ENCODE measurements at places on chromosomes 11 and 22.

- DNase-seq: peak; percentile 2
These were observed 910 bp downstream of the CLTCL1 start for GRCh38 chr22:19290400-19291217.

DNA sequence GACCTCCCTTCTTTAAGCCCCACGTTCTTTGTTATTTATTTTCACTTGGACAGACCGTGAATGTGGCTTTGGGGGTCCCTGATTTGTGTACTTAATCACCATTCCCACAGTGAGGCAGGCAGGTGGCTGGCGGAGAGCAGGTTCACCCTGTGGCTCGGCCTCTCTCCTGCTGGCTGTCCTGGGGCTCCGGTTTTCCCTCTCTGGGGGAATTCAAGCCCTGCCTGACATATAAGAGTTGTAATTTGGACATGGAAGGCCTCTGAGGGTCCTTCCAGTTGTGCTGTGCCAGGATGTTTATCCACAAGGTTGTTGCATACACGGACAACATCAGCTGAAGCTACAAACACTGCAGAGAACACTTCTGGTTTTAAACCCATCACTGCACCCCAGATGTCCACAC is 824.5 kb downstream of the TBC1D22A start:
- no peak for DNase-seq

DNA sequence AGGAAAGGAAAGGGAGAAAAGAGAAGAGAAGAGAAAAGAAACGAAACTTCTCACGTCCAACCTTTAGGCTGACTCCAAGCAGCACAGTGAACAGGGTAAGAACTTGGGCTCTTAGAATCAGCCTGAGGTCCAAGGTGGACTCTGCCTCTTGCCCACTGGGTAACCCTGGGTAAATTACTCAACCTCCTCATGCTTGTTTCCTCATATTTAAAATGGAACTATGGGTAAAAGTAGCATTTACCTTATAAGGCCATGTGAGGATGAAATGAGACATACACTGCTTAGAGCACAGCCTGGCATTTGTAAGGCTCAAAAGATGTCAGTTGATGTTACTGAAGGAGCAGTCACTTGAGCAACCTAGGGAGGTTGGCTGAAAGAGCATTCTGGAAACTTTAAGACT is 107.9 kb downstream of the C11orf58 start:
- no peak for DNase-seq

DNA sequence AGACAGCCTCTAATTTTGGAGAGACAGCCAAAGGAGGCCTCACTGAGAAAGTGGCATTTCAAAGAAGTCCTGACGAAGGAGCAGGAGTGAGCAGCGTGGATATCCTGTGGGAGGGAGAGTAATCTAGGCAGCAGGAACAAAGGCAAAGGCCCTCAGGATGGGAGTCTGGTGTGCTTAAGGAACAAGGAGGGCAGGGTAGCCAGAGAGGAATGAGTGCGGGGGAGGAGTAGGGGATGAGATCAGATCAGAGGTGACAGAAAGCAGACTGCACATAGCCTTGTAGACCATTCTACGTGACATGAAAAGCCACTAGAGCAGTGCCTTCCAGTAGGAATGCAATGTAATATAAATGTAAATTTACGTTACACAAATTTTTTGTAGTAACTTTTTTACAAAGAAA is 5.6 kb downstream of the SLC36A4 start:
- DNase-seq: no peak

GRCh38 chr11:112555491-112556364 is 295.1 kb upstream of the PLET1 start:
- DNase-seq: peak; percentile 75

DNA sequence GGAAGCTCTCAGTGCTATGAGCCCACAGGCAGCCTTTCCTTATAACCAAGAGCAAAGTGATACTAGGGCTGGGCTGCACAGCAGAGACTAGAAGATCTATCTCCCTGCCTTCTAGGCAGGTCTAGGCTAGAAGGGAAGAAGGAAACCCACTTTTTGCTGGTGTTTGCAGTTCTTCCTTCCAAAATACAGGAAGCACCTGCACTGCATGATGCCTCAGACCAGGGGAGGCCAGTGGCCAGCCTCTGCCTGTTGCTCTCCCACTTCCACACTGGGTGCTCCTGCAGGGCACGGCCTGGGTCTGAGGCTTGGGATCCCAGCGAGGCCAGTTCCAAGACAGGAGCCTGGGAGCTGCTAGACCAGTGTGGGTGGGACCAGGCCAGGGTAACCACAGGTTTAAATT is 6.0 kb upstream of the UCP3 start:
- DNase-seq: no peak

DNA sequence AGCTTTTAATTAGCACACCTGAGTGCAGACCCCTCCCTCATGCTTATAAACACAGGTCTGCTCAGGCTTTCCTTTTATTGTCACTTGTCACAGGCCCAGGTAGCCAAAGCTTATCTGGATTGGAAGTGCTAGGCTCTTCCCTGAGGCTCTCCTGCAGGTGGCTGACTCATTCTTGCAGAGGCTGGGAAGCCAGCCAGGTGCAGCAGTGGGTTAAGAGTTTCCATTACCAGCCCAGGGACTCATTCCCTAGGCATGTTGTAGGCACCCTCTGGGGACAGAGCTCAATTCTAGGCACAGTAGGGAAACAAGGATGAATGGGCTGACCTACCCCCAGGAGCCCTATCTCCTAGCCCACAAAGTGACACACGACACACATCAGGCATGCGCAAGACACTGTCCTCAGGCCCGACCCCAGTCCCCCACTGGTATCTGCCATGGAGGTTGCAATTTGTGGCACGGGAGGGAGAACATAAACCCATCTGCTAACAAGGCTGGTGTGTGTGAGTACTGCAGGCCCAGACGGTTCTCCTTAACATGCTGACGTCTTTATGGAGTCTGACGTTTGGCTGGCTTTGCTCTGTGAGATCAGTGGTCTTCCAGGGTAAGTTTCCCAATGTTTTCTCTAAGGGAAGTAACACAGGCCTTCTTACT is 94.2 kb downstream of the ABTB2 start:
- no peak for DNase-seq

DNA sequence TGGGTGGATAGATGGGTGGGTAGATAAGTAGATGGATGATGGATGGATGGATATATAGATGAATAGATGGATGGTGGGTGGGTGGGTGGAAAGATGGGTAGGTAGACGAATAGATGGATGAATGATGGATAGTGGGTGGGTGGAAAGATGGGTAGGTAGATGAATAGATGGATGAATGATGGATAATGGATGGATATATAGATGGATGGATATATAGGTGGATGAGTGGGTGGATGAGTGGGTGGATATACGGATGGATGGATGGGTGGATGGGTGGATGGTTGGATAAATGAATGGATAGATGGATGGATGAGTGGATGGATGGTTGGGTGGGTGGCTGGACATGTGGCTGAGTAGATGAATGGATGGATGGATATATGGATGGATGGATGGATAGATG is 53.1 kb upstream of the THY1 start:
- DNase-seq: no peak

GRCh38 chr11:131760091-131761061 is 390.0 kb downstream of the NTM start:
- DNase-seq: no peak

GRCh38 chr11:405323-405953 is 9.4 kb downstream of the SIGIRR start:
- no peak for DNase-seq

DNA sequence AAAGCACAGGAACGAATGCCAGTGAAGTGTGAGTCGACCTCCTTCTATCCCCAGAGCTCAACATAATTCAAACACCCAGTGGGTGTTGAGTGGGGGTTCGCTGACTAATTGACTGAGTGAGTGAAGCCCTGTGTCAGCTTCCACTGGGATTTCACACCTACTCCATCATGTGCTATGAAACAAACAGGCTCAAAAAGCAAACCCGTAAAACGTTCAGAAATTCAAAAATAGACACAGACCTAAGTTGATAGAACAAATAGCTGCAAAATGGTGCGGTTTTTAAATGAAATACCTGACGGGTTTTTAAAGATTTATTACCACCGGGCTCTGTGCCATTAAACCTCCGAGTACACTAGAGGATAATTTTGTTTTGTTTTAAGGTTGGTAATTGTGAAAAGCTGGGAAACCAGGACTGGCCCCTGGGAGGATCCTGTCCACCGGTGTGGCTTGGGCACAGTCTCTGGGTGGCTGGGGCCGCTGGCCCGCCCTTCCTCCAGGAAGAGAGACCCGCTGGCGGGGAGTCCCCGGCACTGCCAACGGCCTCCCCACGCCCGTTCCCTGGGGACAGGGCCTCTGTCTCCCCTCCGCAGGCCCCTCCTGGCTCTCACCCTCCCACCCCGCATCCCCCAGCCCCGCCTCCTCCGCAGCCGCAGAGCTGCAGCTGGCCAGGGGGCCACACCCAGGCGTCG is 13.6 kb downstream of the KCNJ5 start:
- no peak for DNase-seq

- no peak for DNase-seq
These were observed 154.8 kb downstream of the APOL5 start for GRCh38 chr22:35872451-35872850.

DNA sequence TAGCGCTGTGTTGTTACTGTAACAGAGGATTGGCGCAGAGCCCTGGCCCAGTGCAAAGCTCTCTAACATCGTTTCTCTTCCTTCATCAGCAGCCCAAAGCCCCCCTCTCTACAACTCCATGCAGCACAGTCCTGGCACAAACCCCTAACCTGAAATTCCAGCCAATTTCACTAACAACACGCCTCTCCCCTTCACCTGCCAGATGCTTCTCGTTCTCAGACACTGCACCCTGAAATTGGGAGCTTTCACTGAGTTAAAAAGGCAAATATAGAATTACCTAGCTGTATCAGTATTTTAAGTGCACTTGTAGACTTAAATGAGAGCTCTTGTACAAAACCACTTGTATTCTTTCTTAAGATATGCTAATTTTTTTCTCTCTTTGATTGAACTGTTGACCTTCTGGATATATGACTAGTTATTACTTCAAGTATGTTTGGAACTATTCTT is 16.3 kb downstream of the GRAP2 start:
- DNase-seq: no peak

GRCh38 chr11:116507849-116508695 is 264.7 kb downstream of the BUD13 start:
- no peak for DNase-seq

GRCh38 chr11:68978931-68979594 is 1.7 kb downstream of the MRGPRD start:
- DNase-seq: no peak

- DNase-seq: no peak
These were observed 17.9 kb upstream of the UVRAG start for GRCh38 chr11:75797116-75797515.

- DNase-seq: peak; percentile 51
These were observed 20.0 kb downstream of the TRMU start for GRCh38 chr22:46355369-46355995.

GRCh38 chr11:73974604-73975478 is 7.8 kb downstream of the UCP2 start:
- DNase-seq: no peak

DNA sequence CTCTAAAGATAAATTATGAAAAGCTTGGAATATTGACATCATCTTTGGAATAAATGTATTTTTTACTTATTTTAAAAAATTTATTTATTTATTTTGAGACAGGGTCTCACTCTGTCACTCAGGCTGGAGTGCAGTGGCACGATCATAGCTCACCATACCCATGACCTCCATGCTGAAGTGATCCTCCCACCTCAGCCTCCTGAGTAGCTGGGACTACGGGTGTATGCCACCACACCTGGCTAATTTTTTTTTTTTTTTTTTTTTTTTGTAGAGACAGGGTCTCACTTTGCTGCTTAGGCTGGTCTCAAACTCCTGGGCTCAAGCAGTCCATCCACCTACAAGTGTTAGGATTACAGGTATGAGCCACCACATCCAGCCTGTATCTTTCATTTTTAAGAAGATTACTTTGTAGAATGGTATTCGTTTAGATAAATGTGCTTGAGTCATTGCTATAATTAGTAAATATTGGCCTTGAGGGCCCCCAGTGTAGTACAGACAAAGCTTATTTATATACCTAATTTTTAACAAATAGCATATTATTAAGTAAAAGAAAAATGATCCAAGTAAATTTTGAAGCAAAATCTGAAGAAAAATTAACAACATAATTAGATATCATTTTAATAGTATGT is 8.5 kb downstream of the SWAP70 start:
- no peak for DNase-seq

DNA sequence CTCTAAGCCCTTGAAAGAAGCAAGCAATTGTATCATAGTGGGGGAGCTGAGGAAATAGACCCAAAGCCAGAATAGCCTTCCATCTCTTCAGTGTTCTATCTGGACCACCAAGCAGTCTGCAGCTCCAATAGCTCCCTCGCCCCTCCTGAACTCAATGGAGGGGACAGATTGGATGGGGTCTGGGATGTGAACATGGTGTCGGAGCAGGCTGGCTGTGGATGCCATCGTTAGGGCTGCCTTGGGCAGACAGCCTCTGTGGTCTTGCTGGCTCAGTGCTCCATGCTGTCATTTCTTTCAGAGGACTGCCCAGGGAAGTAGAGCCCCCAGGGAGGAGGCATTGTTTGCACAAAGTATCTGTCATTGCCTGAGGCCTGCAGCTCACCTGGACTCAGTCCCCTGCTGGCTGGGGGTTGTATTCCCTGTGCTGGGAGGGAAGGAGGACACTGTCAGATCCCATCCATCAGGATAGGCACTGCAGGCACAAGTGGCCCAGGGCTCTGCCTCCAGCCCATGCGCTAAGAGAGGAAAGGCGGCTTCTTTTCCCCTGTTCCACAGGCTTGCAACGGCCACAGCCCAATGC is 537.7 kb downstream of the BUD13 start:
- DNase-seq: no peak

DNA sequence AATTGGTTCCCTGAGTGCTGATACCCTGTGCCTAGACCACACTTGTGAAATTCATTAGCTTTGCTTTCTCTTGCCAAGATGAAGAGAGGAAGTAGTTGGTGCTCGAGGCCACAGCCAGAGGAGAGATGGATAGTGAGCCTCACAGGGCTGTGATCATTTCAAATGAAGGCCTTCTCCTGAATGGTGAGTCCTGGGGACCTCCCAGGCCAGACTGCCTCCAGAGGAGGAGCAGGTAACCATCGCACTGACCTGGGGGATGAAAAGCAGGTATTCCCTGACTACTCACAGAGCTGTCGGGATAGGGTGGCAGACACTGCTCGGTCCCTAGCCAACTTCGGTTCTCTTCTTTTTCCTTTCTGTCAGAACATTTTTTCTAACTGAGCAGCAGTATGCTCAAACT is 4.8 kb upstream of the FXYD6 start:
- no peak for DNase-seq

DNA sequence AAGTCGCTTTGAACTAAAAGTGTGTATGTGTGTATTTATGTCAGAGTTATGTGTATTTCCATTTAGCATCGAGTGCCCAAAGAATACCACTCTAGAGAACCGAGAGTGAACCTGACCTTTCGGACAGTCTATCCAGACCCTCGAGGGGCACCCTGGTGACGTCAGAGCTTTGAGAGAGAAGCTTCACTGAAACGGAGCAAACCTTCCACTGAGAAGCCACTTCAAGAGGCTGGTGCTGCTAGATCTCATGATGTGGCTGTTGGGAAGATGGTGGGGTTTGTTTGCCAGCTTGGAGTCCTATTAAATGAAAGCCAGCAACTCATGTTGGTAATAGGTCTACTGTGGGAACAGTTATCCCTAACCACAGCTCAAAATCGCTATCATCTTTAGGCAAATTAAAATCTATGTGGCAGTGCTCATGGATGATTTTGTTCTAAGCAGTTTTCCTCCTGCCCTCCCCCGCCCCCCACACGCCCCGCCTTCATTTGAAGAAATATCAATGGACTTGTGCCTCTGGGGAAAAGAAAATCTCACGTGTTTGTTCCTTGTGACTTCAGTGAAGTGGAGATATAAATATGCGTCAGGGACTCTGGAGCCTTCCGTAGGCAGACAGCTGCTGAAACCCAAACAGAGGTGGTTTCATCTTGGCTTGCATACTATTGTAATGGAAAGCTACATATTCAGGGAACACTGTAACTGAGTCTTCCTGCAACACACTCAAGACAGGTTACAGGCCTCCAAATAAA is 22.4 kb upstream of the C11orf96 start:
- no peak for DNase-seq
